Activated CD4-positive, alpha-beta T cell treated with anti-CD3 and anti-CD28 coated beads for 24 hours (primary cell): ENCODE measurements at places on chromosomes 2 and 18.

- no peak for DNase-seq
These were observed 102.4 kb downstream of the AOX1 start for GRCh38 chr2:200687922-200688920.

DNA sequence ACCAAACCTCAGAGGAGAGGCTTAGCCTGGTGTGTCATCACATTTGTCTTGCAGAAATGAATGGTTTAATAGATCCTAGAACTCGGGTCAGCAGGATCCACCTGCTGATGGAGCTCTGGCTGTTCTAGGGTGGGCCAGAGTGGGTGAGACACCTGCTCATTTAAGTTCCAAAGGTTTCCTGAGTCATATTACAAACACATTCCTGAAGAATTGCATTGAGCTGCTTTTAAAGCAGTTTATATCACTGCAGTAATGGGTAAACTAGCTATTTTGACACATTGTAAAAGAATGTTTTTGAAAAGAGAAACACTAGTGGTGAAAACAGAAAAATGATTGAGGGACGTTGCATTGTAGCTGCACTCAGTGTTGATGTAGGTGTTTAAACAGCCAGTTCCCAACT, 175.3 kb upstream of the TCF4 start:
- DNase-seq = no peak

- DNase-seq = no peak
These were observed 585.7 kb upstream of the GCFC2 start for GRCh38 chr2:76296438-76296837.

- no peak for DNase-seq
These were observed 7.7 kb downstream of the EPB41L5 start for GRCh38 chr2:120020554-120020953.

DNA sequence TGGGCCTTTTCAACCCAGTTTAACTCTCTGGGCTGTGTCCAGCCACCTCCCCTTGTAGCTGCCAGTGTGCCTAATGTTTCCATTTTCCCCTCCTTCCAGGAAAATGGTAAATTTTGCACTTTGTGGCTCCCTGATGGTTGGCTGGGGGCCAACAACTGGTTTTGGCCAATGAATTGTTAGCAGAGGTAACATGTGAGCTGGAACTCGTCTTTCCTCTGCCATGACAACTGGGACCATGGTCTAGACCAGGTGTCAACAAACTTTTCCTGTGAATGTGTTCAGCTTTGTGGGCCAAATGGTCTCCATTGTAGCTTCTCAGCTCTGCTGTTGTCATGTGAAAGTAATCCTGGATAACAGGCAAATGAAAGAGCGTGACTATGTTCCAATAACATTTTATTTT, 87.2 kb downstream of the DDX1 start:
- DNase-seq = no peak

DNA sequence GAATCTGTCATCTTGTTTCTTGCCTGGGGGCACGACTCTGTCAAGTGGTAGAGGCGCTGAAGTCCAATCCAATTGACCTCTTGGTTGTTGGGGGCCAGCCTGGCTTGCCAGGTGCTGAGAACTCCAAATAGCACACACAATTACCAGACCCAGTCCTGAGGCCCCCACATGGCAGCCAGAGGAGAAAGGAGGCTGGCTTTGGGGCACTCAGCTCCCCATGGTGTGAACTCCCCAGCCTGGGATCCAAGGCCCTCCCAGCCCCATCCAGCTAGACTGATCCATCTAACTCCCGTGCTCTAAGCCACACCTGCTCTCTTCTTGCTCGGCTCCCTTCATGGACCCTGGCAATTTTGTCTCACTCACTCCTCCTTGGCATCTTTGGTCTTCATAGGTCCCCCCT, 170.0 kb downstream of the CELF4 start:
- no peak for DNase-seq

DNA sequence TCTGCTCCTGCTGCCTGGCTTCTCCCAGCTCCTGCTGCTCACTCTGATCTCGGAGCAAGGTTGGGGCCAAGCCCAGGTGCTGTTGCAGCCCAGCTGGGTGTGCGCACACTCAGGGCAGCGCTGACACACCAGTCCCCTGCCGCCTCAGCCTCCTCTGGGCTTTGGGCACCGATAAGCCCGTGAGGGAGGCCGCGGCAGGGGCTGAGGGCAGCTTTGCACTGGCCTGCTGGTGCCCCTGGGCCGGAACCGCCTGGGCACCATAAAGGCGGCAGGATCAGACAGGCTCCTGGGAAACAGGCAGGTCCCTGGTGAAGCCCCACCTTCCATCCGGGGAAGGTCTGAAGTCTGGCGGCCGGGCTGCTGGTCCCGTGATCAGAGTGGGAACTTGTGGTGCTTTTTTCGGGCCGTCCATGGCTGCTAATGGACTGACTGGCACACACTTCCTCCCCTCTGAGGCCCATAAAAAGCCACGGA, 14.1 kb upstream of the EML6 start:
- no peak for DNase-seq

GRCh38 chr2:169105476-169105875, 36.1 kb downstream of the DHRS9 start:
- no peak for DNase-seq

DNA sequence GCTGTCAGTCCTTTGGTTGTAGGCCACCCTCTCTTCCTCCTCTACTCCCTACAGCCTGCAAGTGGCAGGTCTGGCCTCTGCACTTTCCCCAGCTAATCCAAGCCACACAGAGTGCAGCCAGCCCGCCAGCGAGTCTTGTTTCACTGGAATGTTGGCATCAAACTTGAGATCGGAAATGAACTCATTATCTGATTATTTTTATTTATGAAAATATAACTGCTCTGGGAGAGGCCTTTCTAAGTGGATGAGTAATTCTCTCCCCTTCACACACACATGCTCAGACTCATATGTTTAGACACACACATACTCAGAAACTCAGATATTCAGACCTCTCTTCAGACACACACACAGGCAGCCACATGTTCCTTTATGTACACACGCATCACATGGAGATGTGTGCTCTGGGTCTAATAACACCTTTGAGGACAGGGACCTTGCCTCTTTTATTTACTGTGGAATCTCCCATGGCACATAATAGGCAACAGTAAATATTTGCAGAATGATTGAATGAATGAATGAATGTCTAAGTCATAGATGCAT, 151.3 kb downstream of the ZFP36L2 start:
- DNase-seq = no peak

DNA sequence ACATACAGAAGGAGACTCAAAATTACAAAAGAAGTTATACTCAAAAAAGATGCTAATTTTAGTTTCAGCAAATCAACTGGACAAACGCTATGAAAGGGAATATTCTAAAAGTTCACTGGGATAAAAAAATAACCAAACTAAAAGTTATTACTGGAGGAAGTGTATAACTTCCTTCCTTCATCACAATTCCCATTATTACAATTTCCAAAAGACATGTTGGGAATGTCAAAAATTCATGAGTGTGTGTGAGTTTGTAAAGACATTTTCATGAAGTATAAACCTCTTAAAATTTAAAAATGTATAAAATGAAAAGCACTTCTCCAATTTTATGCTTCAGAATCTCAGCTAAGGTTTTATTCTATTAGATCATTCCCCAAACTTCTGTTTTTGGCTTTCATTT, 67.8 kb downstream of the MERTK start:
- no peak for DNase-seq

- no peak for DNase-seq
These were observed 45.9 kb downstream of the MARCO start for GRCh38 chr2:118987886-118988285.

- no peak for DNase-seq
These were observed 769.7 kb downstream of the LRRTM4 start for GRCh38 chr2:76752506-76752905.

DNA sequence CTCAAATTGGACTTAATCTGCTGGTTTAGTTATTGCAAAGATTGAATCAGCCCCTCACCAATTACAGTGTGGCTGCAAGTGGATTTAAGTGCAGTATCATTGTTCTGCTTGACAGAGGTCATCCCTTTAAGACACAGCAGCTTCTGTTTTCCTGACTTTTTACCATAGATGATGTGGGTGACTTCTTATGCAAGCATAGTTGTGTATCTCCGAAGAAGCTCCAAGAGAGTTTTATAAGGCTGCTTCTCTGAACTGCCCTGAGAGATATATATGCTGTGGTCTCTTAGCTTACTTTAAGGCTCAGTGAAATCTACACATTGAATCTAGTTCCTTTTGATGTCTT, 3.5 kb downstream of the TRIB2 start:
- DNase-seq = no peak

- no peak for DNase-seq
These were observed 1280.5 kb upstream of the ZEB2 start for GRCh38 chr2:145800151-145801091.

GRCh38 chr2:25274868-25275574, 66.7 kb downstream of the DNMT3A start:
- no peak for DNase-seq

GRCh38 chr2:147792966-147793617, 51.7 kb upstream of the ACVR2A start:
- DNase-seq = no peak

- DNase-seq = no peak
These were observed 126.6 kb upstream of the CWC22 start for GRCh38 chr2:180133736-180134135.

DNA sequence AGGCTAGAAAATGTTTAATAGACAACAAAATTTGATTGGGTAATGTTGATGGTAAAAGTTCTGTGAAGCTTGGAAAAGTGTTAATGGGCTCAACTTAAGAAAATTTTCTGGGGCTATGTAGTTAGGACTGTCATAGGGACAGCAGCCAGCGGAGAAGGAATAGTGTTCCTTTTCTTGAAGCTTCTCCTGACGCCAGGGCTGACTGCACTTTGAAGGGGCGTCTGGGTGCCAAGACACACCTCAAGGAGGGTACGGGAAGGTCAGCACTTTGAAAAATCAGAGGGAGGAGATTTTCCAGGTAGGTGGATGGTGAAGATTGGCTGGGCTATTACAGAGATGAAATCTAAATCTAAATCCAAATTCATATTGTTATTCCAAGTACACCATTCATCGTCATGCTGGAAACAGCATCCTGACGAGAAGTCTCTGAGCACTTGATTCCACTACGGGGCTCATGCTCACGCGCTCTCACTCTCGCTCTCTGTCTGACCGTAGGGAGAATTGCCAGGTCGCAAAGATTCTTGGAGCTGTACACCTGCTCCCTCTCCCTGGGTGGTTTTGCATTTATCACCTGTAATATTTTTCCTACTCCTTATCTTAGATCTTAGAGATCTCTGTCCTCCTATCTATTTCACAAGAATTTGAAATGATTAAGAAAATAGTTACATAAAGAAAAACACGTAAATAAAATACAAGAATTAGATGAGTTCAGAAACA, 91.0 kb downstream of the ITGB1BP1 start:
- no peak for DNase-seq

- DNase-seq = no peak
These were observed 33.2 kb downstream of the COL6A3 start for GRCh38 chr2:237380768-237381167.

DNA sequence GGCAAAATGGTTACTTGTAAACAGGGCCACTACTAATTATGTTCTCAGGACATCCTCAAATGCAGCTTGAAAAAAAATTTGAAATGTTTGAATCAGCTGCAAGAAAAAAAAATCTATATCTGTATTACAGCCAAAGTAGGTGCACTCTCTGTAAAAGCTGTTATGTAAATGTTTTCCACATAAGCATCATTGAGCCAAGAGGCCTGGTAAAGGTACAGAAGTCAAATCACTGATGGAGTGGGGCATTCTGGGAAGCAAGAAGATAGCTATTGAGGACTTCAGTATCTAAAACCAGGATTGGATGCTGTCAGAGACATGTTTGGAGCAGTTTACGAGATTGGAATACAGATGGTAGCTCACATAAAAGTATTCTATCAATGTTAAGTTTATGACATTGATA, 80.3 kb downstream of the MAPRE2 start:
- DNase-seq = no peak

GRCh38 chr2:38485734-38486133, 108.7 kb upstream of the ATL2 start:
- DNase-seq = no peak

GRCh38 chr2:6920743-6921064, 3.5 kb downstream of the RNF144A start:
- DNase-seq = no peak

DNA sequence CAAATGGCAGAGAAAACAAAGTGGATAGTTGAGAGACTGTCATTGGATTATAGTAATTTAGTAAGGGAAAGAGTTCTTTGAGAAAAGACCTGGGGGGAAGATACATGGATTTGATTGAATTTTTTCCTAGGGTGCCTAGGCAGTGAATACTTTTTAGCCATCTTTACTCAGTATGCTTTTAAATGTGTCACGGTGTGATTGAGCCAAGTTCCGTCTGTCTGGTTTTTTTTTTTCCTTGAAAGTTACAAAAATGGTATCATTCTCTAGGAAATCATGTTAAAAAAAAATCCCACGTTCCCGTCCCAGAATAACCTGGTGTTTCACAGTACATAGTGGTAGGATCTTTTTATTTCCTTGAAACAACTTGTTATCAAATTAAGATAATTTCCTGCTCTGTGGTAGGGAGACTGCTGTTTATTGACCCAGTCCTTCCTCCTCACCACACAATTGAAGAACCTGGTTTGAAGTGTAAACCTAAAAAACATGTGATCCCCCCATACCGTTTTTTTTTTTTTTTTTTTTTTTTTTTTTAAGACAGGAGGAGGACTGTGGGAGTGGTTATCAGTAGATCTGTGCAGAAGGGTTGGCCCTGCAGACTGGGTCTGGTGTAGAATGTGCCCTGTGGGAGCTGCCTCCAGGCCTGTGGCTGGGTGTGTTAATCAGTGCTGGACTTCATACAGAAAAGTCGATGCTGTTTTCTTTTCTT, 55.1 kb downstream of the DGKD start:
- no peak for DNase-seq

DNA sequence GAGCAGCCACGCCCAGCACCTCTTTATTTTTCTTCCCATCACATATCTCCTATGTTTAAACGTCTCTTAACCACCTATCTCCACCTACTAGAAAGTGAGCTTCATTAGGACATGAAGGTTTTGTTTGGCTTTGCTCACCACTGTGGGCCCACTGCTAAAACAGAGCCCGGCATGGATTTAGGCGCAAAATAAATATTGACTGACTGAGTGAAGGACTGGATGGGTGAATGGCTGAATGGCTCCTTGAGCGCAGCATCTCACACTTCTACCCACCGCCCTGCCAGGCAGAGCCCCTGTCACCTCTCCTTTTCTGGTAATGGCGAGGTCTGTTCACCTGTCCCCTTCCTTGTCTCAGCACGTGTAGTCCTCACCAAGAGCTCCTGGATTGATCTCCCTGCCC, 10.1 kb downstream of the CAPG start:
- no peak for DNase-seq

DNA sequence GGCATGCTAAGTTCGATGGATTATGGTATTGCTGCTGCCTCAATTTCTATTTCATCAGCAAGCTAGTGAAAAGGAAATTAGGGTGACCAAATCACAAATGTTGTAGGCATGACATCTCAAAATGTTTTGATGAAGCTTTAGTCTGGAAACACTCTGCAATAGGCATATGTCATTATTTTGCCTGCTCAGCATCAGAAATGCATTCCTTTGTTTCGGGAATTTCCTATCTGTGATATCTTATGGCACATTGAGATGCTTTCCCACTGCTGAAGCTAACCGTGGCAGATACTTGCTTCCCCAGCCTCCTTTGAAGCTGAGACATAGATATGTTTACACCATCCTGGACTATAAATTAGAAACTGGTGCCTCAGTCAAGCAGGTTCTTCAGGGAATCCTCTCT, 119.7 kb downstream of the CDC42EP3 start:
- DNase-seq = no peak

GRCh38 chr2:154588838-154589237, 109.7 kb upstream of the KCNJ3 start:
- DNase-seq = no peak
